ENCODE measurements at places on chromosomes 4 and X. TPM values are rescaled to one million over a fixed set of nuclear protein-coding genes. Genes with fewer than 3 reads are reported as not detected.
A peak's percentile ranks its signal among the peaks of the same experiment; 100 is the strongest.

- H3K27me3 ChIP-seq = no peaks in the 10 kb centered on the region
- no peaks in the 10 kb centered on the region for H3K36me3 ChIP-seq
- H3K27ac ChIP-seq = no peak overlapping the region
These were observed 977.1 kb upstream of the PRKX start for GRCh38 chrX:4690521-4690920.

DNA sequence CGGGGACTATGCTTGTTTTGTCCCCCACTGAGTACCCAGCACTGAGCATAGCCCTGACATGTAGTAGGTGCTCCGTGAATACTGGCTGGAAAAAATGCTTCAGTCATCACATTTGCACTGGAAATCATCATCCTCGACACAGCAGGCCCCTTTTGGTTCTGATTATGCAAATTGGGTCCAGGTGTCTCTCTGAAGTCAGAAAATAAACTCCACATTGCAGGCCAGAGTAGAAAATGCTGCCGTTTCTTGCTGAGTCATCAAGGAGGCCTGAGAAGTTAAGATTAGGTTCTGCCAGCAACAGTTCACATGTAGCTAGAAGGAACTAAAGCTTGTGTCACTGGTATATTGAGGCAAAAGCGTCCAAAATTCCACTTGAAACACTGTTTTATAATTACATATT, 15.0 kb upstream of the STK32B start:
- H3K4me1 ChIP-seq = peaks cover 17% of the 10 kb centered on the region
- H3K27me3 ChIP-seq = no peaks in the 10 kb centered on the region
- no peaks in the 10 kb centered on the region for H3K36me3 ChIP-seq
- H3K27ac ChIP-seq = no peak overlapping the region

GRCh38 chrX:111319451-111319850, 49.2 kb upstream of the CAPN6 start:
- H3K27ac ChIP-seq = no peak overlapping the region
- no peak overlapping the region for H3K4me3 ChIP-seq
- H3K27me3 ChIP-seq = no peaks in the 10 kb centered on the region
- no peak for DNase-seq

GRCh38 chr4:31160146-31160545, 440.0 kb downstream of the PCDH7 start:
- H3K4me1 ChIP-seq = no peaks in the 10 kb centered on the region
- DNase-seq = no peak
- no peak overlapping the region for H3K4me3 ChIP-seq
- no peak overlapping the region for H3K27ac ChIP-seq

GRCh38 chrX:54358424-54359211, 772 bp upstream of the WNK3 start:
- H3K4me1 ChIP-seq = peaks cover 22% of the 10 kb centered on the region
- peak; percentile 45 for DNase-seq
- peaks cover 31% of the 10 kb centered on the region for H3K27me3 ChIP-seq
- no peak overlapping the region for H3K27ac ChIP-seq
- H3K4me3 ChIP-seq = peak overlapping the region; percentile 90

- peaks cover 55% of the 10 kb centered on the region for H3K4me1 ChIP-seq
- no peak overlapping the region for H3K4me3 ChIP-seq
- H3K27me3 ChIP-seq = no peaks in the 10 kb centered on the region
- H3K36me3 ChIP-seq = peaks cover 64% of the 10 kb centered on the region
- DNase-seq = no peak
- H3K27ac ChIP-seq = peak overlapping the region; percentile 79
These were observed 31.3 kb downstream of the JADE1 start for GRCh38 chr4:128840711-128841318.

DNA sequence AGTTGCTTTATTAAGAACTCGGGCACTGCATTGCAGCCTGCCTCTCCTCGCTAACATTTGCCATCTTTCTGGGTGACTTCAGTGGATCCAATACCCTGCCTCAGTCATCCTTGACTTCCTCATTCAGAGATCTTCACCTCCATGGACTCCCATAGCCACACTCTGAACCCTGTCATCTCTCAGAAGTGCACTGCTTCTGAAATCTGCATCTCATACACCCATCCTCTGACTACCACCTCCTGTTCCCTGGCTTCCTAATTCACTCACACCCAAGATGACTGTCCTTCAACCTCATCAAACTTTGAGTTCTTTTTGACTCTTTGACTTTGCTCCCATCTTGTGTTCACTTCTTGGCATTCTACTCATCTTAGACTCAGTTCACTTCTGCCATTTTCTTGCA, 25.3 kb upstream of the CYBB start:
- no peak overlapping the region for H3K27ac ChIP-seq
- H3K27me3 ChIP-seq = no peaks in the 10 kb centered on the region
- no peaks in the 10 kb centered on the region for H3K36me3 ChIP-seq
- H3K4me1 ChIP-seq = peaks cover 15% of the 10 kb centered on the region
- no peak for DNase-seq

GRCh38 chr4:144683516-144683915, 37.6 kb downstream of the HHIP start:
- H3K27ac ChIP-seq = no peak overlapping the region
- H3K4me1 ChIP-seq = no peaks in the 10 kb centered on the region
- no peak overlapping the region for H3K4me3 ChIP-seq
- peaks cover 4% of the 10 kb centered on the region for H3K27me3 ChIP-seq
- H3K36me3 ChIP-seq = no peaks in the 10 kb centered on the region

The KLHL34 gene
- total RNA-seq = 3.5 TPM

The MAGEC3 gene
- not detected for total RNA-seq

The GDPD2 gene
- total RNA-seq = not detected

The ZXDB gene
- 16.7 TPM for total RNA-seq

The BST1 gene
- 0.42 TPM for total RNA-seq

The TRIM60 gene
- not detected for total RNA-seq

The C4orf50 gene
- not detected for total RNA-seq

All from naive thymus-derived CD8-positive, alpha-beta T cell (primary cell).